Panc1 (cell line): ENCODE measurements at places on chromosomes 7 and 10.

DNA sequence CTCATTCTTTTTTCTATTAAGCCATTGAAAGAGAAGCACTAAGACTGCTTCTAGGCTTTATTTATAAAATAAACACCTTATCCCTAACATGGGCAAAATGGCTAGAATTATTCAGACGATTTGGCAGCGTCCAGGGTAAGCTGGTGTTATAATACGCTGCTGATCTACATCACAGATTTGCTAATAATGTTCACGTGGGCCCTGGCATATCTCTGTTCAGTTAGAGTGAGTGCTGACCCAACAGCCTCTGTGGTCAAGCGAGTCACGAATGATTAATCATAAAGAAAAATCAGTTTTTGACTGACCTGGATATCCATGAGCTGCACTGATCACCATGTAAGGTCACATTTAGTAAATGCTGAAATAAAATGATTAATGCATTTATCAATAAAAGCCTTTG, 28.4 kb upstream of the CBLL1 start:
- DNase-seq: no peak

DNA sequence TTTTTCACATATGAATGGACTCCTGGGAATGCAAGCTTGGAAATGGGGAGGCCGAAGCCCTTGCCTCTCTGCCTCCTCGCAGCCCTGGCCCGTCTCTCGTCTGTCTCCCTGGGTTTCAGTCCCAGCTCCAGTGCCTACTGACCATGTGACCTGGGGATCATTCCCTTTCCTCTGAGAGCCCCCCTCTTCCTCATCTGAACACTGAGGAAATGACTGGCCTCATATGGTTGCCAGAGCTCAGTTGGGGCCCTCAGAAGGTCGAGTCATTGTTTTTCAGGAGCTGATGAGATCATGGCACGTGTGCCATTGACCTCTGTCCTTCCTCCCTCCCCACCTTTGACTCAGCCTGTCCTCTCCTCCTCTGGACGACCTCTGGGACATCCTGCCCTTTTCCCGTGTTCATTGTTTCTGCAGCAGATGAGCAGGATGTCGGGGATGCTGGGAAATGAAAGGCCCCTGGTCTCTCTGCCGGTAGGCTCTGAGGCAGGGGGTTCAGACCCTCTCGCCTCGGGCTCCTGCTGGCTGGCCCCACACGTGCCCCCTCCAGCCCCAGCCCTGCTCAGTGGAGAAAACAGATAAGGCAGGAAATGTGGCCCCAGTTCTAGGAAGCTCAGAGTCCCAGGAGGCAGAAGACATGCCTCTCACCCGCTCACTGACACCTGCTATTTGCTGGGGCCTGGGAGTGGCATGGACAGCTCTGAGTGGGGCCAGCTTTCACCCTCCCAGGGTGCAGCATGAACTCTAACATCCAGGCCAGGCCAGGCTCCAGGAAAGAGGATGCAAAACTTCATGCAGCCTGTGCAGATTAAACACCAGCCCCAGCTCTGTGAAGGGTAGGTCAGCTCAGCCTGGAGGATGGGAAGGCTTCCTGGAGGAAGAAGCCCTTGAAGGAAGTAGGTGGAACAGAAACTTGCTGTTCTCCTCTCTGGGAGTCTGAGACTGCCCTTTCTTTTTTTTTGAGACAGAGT, 8.3 kb upstream of the PPP1R35 start:
- peak; percentile 69 for DNase-seq

DNA sequence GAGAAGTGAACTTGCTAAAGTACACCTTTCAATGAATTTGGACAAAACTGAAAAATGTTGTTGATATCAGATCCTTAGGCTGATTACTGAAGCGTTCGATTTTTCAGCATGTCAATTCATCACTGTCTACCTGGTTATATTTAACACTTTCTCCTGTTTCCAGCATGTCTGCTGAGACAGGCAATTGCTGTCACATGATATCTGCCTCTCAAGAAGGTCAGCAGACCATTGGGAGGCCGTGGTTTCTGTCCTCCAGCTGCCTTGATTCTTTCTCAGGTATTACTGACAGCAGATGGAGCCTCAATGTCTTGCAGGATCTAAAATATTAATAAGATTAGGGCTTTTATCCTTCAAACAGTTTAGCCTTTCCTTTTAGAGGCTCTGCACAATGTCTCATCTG, 127.5 kb downstream of the SNX10 start:
- no peak for DNase-seq

- DNase-seq: no peak
Measured at GRCh38 chr7:25669961-25670841, 441.9 kb upstream of the NPVF start.

DNA sequence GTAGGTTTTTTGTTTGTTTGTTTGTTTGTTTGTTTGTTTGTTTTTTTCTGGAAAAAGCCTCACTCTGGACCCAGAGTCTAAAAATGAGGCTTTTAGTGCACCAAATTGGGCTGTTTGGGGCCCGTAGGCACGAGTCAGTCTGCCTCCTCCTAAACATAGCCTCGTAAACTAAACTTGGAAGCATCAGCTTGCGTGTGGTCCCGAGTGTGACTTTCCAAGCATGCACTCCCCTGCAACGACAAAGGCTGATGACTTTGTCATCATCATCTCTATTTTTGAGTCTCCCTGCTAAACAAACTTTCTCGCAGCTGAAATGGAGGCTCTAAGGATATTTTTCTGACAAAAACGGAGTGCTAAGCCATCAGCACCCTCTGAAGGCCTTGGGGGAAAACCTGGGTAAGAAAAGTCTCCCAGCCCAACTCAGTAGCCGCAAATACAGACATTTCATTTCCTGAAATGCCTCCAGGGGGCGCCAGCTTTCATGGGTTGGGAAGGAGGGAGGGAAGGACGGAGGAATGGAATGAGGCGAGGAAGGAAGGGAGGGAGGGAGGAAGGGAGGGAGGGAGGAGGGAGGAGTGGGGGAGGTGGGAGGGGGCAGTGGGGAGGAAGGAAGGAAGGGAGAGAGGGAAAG, 245.9 kb downstream of the KCNMA1 start:
- peak; percentile 67 for DNase-seq

- DNase-seq: no peak
Measured at GRCh38 chr7:47483604-47484273, 98.2 kb downstream of the TNS3 start.

GRCh38 chr7:26052706-26053105, 99.3 kb upstream of the NFE2L3 start:
- no peak for DNase-seq

- no peak for DNase-seq
Measured at GRCh38 chr10:125171402-125172306, 11.3 kb upstream of the CTBP2 start.

- DNase-seq: no peak
Measured at GRCh38 chr10:111725050-111725449, 458.5 kb downstream of the GPAM start.

DNA sequence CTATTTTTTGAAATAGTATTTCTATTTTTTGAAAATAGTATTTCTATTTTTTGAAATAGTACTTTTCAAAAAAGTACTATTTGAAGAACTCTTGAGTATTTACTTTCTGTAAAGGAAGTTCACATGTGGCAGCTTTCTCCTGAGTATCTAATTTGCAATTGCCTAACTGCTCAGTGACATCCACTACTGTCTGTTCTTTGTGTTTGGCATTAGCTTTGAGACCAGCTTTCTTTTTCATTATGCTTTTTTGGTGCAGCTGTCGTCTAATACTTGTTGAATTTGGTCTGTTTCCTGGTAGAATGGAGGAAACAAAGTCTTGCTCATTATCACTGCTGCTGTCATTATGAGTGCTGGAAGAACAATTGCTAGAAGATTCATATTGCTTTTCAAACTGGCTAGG, 99.1 kb downstream of the BMPR1A start:
- DNase-seq: no peak

GRCh38 chr7:35593899-35594298, 101.0 kb downstream of the HERPUD2 start:
- no peak for DNase-seq

DNA sequence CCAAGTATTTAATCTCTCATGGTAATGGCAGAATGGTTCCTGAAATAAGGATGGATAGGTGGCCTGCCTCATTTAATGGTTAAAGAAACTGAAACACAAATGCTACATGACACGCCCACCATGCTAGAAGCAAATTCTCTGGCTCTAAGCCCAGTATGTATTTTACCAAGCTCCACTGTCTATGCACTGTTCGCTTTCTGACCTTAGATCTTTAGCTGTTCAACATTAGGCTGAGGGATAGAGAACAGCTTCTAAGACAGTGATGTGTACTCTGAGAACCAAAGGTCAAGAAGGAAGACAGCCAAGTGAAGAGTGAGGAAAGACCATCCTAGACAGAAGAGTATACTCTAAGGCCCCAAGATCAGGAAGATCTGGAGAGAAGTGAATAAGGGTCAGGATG, 26.6 kb downstream of the FAM3C start:
- DNase-seq: no peak

GRCh38 chr10:79229071-79229541, 118.2 kb upstream of the PPIF start:
- no peak for DNase-seq

- no peak for DNase-seq
Measured at GRCh38 chr7:673681-674453, 52.6 kb upstream of the DNAAF5 start.

- DNase-seq: no peak
Measured at GRCh38 chr7:22610263-22610662, 110.3 kb upstream of the STEAP1B start.

DNA sequence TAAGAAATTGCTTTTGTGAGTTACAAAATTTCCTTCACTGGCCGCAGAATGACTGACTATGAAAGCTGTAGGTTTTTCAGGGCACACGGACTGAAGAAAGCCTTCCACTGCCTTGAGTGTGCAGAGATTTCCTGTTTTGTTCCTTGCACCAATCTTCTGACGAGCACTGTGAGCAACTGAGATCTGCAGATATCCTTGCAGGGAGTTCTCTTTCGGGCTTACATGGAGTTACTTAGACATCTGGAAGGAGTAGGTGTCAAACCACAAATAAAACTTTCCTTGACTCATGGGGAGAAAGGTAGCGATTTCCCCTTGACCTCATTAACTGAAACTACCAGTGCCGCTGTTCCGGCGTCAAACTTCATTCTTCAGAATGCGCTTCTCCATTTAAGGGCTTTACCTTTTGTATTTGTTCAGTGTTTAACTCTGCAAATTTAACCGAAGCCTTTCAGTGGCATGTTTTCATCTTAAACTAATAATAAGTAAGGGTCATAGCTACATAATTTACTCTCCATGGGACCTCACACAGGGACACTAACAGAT, 1175.3 kb downstream of the GATA3 start:
- DNase-seq: no peak
